ENCODE measurements at places on chromosomes 3 and 15.

GRCh38 chr15:100694381-100695021, 92.1 kb downstream of the ASB7 start:
- no peaks in the 10 kb centered on the region for H3K4me1 ChIP-seq
- no peaks in the 10 kb centered on the region for H3K27me3 ChIP-seq
- H3K36me3 ChIP-seq = no peaks in the 10 kb centered on the region
- H3K27ac ChIP-seq = no peak overlapping the region
- DNase-seq = no peak
- H3K4me3 ChIP-seq = no peak overlapping the region

DNA sequence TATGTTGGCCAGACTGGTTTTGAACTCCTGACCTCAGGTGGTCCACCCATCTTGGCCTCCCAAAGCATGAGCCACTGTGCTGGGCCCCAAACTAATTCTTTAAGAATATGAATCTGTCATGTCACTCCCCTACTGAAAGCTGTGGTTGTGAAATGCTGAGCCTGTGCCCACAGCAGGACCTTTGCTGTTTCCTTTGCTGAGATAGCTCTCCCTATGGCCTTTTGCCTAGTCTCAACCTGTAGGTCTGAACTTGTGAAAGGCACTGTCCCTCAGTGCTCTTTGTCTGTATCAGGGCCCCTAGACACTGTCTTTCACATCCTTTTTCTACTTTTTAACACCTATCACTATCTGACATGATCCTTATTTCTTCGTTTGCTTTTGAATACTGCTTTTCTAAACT, 62.7 kb upstream of the CCR4 start:
- H3K4me3 ChIP-seq = no peak overlapping the region
- H3K4me1 ChIP-seq = no peaks in the 10 kb centered on the region
- H3K27me3 ChIP-seq = peaks cover 2% of the 10 kb centered on the region
- DNase-seq = no peak
- H3K27ac ChIP-seq = no peak overlapping the region

DNA sequence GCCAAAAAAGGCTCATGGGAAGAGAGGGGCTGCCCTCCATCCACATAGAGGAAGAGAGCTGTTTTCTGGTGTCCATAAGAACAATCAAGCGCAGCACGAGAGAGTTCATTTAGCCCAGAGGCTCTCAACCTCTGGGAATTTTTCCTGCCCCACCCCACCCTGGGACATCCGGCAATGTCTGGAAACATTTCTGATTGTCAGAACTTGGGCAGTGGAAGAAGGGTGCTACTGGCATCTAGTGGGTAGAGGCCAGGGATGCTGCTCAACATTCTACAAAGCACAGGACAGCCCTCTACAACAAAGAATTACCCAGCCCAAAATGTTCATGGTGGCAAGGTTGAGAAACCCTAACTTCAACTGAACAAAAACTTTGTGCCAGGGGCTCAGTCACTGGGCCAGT, 92.9 kb downstream of the RAB11A start:
- no peaks in the 10 kb centered on the region for H3K36me3 ChIP-seq
- peak; percentile 43 for DNase-seq
- H3K27ac ChIP-seq = no peak overlapping the region

- no peak overlapping the region for H3K4me3 ChIP-seq
- H3K36me3 ChIP-seq = no peaks in the 10 kb centered on the region
- peaks cover 39% of the 10 kb centered on the region for H3K4me1 ChIP-seq
- no peak overlapping the region for H3K27ac ChIP-seq
- H3K27me3 ChIP-seq = no peaks in the 10 kb centered on the region
- DNase-seq = no peak
Observed at GRCh38 chr3:188686324-188686723, 485.4 kb upstream of the TPRG1 start.

- no peak overlapping the region for H3K27ac ChIP-seq
- no peak overlapping the region for H3K4me3 ChIP-seq
- DNase-seq = no peak
- H3K36me3 ChIP-seq = no peaks in the 10 kb centered on the region
- H3K4me1 ChIP-seq = peaks cover 6% of the 10 kb centered on the region
- peaks cover 23% of the 10 kb centered on the region for H3K27me3 ChIP-seq
Observed at GRCh38 chr15:76967067-76967466, 27.9 kb upstream of the PSTPIP1 start.

DNA sequence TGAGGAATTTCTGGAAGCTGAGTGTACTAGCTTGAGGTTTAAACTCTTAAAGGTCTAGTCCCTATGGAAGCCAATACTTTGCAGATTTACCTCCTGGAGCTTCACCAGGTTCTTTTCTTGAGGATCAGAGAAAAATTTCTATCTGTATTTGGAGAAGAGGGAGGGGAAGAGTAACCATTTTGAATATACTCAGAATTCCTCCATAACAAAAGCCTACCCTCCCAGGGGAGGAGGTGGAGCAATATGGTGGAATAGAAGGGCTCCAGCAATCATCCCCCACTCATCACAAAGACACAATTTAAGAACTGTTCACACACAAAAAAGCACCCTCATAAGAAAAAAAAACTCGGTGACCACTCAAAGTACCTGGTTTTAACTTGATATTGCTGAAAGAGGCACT, 36.0 kb upstream of the PEX5L start:
- no peaks in the 10 kb centered on the region for H3K27me3 ChIP-seq
- no peak for DNase-seq
- H3K4me1 ChIP-seq = no peaks in the 10 kb centered on the region
- H3K36me3 ChIP-seq = no peaks in the 10 kb centered on the region
- no peak overlapping the region for H3K27ac ChIP-seq
- H3K4me3 ChIP-seq = no peak overlapping the region

GRCh38 chr3:163347944-163348343, 1730.4 kb downstream of the SI start:
- no peak for DNase-seq
- H3K27ac ChIP-seq = no peak overlapping the region
- no peak overlapping the region for H3K4me3 ChIP-seq
- H3K4me1 ChIP-seq = no peaks in the 10 kb centered on the region

DNA sequence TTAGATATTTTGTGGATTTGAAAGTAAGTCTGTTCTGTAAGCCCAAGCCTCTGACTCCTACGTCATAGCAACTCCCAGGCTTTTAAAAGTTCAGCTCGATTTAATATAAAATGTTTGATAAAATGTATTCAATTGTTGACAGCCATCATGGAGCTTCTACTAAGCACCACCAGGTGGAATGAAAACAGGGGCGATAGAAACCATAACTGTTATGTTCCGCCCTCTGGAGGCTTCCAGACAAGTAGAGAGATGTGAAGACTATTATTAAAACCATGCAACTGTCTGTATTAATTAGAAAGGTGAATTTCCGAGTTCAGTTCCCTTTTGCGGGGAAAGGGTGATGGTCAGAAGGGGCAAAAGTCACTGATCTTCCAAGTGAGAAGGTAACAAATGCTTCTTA, 292.2 kb downstream of the NR2F2 start:
- no peak overlapping the region for H3K4me3 ChIP-seq
- no peak for DNase-seq
- H3K27me3 ChIP-seq = peaks cover 94% of the 10 kb centered on the region
- no peaks in the 10 kb centered on the region for H3K36me3 ChIP-seq
- no peak overlapping the region for H3K27ac ChIP-seq

GRCh38 chr3:18531662-18532061, 106.5 kb upstream of the SATB1 start:
- H3K27ac ChIP-seq = no peak overlapping the region
- no peak for DNase-seq
- no peaks in the 10 kb centered on the region for H3K36me3 ChIP-seq
- H3K27me3 ChIP-seq = peaks cover 12% of the 10 kb centered on the region

DNA sequence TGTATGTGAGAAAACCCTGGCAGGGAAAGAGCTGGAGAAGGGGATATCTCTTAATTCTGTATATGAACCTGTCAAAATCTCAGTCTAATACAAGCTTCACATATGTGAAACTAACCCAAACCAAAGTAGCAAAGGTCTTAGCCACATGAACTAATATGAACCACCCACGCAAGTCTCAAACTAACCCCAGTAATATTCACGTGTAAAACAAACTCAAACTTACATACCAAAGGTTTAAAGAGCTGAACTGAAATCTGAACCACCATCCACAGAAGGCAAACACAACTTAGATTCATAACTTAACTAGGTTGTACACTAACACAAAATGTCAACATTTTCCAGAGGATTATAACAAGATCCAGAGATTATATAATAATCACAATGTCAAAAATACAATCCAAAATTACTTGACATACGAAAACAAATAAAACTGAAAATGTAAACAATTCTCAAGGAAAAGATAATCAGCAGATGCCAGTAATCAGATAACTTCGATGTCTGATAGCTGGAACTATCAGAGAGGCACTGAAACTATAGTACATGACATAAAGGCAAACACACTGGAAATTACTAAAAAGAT, 64.1 kb downstream of the VPS13C start:
- peaks cover 20% of the 10 kb centered on the region for H3K36me3 ChIP-seq
- H3K27ac ChIP-seq = no peak overlapping the region
- no peaks in the 10 kb centered on the region for H3K27me3 ChIP-seq
- DNase-seq = no peak

DNA sequence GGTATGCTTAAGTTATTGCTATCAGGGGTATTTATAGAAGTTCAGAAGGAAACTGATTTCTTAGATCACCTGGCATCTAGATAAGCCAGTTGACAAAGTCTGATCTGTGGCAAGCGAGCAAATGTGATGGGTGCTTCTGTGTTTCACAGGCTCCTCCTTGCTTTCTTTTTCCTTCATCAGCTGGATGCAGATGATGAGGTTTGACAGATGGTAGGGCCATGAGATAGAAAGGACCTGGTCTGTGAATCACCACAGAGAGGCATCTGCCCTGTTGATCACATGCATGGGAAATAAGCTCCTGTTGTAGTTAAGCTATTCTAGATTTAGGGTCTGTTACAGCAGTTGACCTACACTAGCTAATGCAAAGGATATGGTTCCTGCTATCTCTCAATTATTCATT, 372.0 kb downstream of the NEK10 start:
- H3K4me3 ChIP-seq = no peak overlapping the region
- no peak overlapping the region for H3K27ac ChIP-seq
- DNase-seq = no peak

- no peaks in the 10 kb centered on the region for H3K27me3 ChIP-seq
- H3K27ac ChIP-seq = peak overlapping the region; percentile 94
- peaks cover 29% of the 10 kb centered on the region for H3K4me1 ChIP-seq
- H3K36me3 ChIP-seq = no peaks in the 10 kb centered on the region
- no peak overlapping the region for H3K4me3 ChIP-seq
Observed at GRCh38 chr3:105598042-105598796, 231.5 kb downstream of the ALCAM start.

GRCh38 chr3:48278884-48279559, 38.1 kb downstream of the ZNF589 start:
- H3K27me3 ChIP-seq = no peaks in the 10 kb centered on the region
- DNase-seq = no peak
- H3K4me1 ChIP-seq = no peaks in the 10 kb centered on the region
- H3K27ac ChIP-seq = no peak overlapping the region
- peaks cover 6% of the 10 kb centered on the region for H3K36me3 ChIP-seq

DNA sequence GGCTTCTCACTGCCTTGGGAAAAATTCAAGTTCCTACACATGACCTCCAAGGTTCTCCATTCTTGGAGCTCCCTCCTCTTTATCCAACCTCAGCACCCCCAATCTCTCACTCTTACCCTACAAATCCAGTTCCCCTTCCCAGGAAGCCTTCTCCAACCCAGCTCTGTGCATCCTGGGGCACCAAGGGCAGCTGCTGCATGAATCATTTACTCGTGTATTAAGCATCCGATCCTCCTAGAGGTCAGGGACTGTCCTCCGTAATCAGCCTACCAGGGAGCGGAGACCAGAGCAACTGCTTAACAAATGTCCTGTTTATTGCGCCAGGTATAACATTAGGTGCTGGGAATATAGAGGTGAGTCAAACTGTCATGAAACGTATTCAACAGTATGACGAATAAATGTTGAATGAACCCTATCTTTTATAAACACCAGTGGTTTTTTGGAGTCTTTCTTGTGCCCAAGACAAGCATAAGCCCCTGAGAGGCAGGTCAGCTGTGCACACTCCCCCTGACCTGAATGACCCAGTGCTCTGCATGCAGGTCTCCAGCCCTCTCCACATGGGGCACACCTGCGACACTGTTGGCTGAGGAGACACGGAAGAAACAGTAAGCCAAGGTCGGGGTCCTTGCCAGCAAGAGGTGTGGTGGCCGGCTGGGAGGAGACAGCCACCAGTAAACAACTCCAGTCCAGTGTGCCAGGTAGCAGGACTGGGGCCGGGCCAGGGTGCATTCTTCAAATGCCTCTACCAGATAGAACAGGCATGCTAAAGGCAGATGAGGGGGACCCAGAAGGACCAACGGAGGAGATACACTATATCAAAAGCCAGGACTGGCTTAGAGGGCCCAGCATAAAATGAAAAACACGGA, 27.6 kb downstream of the ANP32A start:
- H3K27me3 ChIP-seq = no peaks in the 10 kb centered on the region
- H3K27ac ChIP-seq = no peak overlapping the region
- H3K4me1 ChIP-seq = peaks cover 32% of the 10 kb centered on the region

DNA sequence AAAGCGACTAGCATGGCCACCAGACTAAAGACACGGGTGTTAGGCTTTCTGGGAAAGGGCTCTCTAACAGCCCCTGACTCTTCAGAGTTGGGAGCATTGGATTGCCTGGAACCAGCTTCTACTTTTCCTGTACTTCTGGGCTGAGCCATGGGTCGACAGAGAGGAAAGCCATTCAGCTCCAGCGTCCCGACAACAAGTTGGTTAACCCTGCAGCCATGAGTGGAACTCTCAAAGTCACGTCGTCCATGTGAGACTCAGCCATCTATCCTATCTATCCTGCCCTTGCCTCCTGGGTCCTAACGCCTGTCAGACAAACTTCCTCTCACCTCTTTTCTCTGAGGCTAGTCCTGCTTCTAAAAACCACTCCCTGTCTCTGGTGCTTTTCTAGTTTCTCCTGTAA, 32.6 kb upstream of the TBC1D5 start:
- no peak for DNase-seq
- H3K4me1 ChIP-seq = no peaks in the 10 kb centered on the region
- H3K36me3 ChIP-seq = peaks cover 6% of the 10 kb centered on the region
- no peak overlapping the region for H3K27ac ChIP-seq
- no peaks in the 10 kb centered on the region for H3K27me3 ChIP-seq

- no peak overlapping the region for H3K4me3 ChIP-seq
- peak overlapping the region; percentile 50 for H3K27ac ChIP-seq
- DNase-seq = no peak
- H3K27me3 ChIP-seq = no peaks in the 10 kb centered on the region
Observed at GRCh38 chr3:189277711-189278110, 105.9 kb downstream of the TPRG1 start.
